ENCODE measurements at places on chromosomes 12 and 14. TPM values are rescaled to one million over a fixed set of nuclear protein-coding genes. Genes with fewer than 3 reads are reported as not detected.

DNA sequence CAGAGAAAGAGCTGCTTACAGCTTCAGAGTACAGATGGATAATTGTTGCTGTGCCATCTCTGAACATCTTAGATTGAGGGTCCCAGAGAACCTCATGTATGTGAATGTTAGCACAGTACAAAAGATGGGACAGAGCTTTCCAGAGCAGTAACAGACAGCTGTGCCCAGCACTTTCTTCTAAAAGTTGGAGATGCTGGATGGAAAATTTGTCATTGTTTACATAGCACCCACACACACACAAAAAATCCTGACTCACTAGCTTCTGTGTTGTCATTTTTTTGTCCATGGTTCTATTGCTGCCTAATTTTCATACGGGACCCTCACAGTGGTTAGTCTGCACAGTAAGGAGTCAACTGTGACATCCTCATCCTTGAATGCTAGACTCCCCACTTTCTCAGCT lies 374.7 kb downstream of the DIO2 start:
- no peak for DNase-seq

GRCh38 chr12:123250471-123251383 lies 17.5 kb downstream of the MTRFR start:
- DNase-seq = no peak

TEAD4 gene
- total RNA-seq = 24.7 TPM

DNA sequence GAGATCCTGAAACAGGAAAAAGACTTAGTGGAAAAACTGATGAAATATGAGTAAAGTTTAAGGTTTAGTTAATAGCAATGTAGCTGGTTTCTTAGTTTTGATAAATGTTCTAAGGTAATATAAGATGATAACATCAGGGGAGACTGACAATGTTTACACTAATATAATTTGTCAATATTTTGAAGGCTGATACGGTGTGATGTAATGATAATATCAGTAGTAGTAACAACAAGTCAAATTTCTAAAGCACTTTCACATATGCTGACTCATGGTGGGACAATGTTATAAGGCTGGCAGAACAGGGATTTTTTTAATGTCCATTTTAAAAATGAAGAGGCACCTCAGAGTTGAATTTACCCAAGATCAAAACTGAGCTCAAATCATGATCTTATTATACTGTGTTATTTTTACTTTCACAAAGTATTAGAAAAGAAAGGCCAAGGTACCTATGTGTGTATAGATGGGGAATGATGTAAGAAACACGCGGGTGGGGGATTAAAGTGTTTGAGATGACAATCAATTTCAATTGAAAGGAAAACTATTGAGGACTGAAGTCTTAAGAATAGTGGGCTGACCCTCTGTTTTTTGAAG lies 2.4 kb upstream of the FLRT2 start:
- peak; percentile 64 for DNase-seq

DNA sequence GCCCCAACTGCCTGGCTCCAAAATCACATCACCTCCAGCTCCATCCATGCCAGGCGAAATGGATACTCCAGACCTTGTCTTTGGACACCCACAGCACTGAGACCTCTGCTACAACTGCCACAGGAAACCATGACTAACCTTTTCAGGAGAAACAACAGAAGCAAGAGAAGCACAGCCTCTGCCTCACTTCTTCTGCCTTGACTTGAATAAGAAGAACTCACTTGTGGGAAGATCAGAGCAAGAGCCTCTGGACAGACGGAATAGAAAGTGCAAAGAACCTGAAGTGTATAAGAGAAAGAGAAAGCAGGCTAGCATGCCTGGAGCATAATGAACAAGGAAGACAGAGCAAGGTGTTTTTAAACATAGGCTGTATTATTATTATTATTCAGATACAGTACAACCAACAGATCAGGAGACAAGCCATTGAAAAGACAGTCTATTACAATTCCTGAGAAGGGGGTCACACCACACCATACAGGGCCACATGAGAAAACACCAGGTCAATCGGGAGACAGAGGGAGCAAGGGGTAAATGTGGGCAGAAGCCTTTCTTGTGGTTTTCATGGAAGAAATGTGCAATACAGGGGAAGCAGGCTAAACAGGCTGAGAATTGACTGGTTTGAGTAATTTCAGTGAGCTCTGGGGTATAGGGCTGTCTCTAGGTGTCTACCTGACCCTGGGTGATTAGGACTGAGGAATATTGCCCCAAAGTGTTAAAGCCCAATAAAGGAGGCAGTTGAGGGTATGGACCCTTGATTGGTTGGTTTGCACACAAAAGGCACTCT lies 7.4 kb upstream of the OR10P1 start:
- DNase-seq = peak; percentile 24

GDF3 gene
- 2.9 TPM for total RNA-seq

- no peak for DNase-seq
Observed at GRCh38 chr12:64007853-64008252, 163.4 kb downstream of the SRGAP1 start.

GRCh38 chr12:64730588-64730969 lies 28.6 kb downstream of the GNS start:
- peak; percentile 17 for DNase-seq

- peak; percentile 46 for DNase-seq
Observed at GRCh38 chr12:2794191-2794735, 507 bp upstream of the FKBP4 start.

KRT6C gene
- total RNA-seq = not detected

- DNase-seq = no peak
Observed at GRCh38 chr12:59186451-59186850, 266.1 kb upstream of the LRIG3 start.

GRCh38 chr12:14691560-14691959 lies 4.8 kb downstream of the GUCY2C start:
- no peak for DNase-seq

DNA sequence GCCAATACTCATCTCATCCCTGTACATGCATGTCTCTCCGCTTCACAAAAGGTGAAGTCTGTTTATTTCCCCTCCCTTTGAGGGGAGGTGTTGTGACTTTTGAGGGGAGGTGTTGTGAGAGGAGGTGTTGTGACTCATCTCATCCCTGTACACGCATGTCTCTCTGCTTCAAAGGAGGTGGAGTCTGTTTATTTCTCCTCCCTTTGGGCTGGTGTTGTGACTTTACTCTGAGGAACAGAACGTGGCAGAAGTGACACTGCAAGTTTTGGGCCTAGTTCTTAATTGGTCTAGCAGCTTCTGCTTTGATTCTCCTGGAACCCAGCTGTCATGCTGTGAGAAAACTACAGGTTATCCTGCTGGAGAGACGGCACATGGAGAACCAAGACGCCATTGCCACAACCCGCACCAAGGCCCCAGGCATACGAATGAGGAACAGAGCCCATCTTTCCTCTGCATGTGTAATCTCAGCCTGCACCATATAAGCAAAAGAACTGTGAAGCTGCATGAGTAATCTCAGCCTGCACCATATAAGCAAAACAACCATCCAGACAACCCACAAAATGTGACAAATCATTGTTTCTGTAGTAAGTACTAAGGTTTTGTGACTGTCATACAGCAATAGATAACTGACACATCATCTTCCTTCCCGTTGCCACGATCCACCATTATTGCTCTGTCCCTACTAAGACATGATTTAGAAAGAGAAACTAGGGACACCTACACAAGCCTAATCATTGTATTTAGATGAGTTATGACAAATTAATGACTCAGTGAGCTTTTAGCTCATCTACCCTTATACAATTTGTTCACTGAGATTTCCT lies 30.0 kb downstream of the GALNT4 start:
- DNase-seq = no peak

OR10G3 gene
- total RNA-seq = not detected

DNA sequence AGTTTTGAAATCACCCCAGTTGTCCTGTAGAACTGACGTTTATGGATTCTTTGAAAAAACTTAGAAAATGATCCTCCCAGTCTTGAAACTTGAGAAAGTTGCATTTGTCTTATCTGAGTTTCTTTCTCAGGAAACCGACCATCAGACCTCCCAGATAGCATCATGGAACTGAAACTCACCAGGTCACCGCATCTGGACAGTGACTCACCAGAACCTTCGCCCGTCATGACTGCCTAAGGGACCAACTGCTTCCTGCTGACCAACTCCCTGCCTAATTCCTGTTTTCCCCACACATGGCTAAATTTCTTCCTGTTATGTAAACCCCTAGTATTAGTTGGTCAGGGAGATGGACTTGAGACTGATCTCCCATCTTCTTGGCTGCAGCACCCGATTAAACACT lies 175.7 kb downstream of the RIMBP2 start:
- no peak for DNase-seq

DNAJC22 gene
- 1.1 TPM for total RNA-seq

DNA sequence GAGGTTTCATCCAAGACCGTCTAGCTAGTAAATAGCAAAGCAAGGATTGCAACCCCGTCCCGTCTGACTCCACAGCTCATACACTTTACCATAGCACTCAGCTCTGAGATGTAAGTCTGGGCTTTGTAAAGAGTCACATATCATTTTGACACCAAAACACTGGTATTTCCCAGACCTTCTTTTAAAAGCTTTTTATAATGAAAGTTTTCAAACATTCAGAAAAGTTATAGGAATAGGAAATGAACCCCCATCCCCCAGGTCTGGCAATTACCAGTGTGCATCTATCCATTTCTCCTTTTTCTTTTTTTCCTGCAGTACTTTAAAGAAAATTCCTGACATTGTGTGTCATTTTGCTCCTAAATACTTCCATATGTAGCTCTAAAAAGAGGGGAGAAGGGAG lies 183.6 kb upstream of the CCND2 start:
- DNase-seq = no peak

Measured in dermis blood vessel endothelial cell (primary cell).